ENCODE measurements at places on chromosomes 11 and 22.

- no peak for DNase-seq
Observed at GRCh38 chr11:9144828-9145227, 53.4 kb upstream of the SCUBE2 start.

- no peak for DNase-seq
Observed at GRCh38 chr22:22578702-22579424, 19.8 kb upstream of the PRAME start.

DNA sequence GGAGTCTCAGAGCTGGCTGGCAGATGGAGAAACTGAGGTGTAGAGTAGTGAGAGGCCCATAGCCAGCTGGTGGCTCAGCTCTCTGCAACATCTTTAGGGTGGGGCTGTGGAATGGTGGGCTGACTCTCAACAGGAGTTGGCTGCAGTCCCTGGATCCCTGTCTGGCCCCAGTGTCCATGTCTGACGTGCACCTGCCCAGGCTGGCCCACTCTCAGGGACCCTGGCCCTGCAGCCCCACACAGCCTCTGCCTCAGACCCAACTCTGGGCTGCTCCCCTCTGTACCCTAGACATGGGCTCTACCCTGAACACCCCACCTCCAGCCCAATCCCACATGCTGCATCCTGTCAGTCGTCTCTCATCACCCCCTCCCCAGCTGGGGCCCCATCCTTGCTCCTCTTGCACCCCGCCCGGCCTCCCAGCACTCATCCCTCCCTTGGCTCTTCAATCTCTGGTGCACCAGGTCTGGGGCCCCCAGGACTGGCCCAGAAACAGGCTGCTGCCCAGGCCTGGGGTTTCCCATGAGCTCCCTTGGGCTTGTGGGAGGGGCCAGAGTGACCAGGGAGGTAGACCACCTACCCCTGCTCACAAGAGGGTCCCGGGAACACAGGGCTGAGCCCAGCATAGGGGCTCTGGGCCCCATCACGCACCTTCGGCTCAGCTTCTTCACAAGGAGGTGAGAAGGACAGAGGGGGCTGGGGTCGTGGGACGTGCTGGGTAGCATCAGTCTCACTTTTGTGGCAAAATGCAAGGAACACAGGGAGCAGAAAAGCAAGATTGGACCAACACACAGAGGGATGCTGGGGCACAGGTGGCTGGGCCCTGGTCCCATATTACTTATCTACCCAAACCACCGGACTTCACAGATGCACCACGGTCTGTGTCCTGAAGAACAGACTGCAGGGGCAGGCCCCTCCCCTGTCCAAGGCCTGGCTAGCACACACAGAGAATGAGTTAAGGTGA lies 31.5 kb downstream of the ARVCF start:
- DNase-seq = no peak

DNA sequence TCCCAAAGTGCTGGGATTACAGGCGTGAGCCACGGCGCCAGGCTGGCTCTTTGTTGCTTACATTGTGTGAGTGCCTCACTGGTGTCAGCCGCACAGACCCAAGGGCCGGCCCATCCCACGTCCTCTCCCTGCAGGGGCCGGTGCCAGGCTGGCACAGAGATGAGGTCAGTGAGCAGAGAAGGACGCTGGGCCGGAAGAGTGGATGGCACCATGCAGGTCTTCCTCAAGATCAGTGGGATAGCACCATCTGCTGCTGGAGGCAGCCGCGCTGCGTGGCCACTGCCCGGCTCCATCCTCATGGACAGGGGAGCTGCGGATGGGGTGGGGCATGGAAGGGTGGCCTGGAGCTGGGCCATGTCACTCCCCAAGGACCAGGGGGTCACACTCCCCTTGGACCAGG lies 22.0 kb upstream of the FGF4 start:
- DNase-seq = no peak

GRCh38 chr11:77058900-77059299 lies 7.9 kb upstream of the CAPN5 start:
- DNase-seq = no peak

DNA sequence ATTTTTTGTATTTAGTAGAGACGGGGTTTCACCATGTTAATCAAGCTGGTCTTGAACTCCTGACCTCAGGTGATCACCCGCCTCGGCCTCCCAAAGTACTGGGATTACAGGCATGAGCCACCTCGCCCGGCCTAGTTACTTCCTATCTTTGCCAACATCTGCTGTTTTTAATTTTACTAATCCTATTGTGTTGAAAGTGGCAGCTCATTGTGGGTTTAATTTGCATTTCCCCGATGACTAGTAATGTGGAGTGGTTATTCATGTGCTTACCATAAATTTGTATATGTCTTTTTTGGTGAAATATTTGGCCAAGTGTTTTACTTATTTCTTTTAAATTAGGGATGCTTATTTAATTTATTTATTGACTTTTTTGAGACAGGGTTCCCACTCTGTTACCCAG lies 74.2 kb upstream of the SLC25A18 start:
- DNase-seq = no peak

GRCh38 chr11:128417607-128418324 lies 169.6 kb downstream of the ETS1 start:
- DNase-seq = no peak

Measured in H54 (cell line).